NAMALWA (cell line): ENCODE measurements at places on chromosomes 3 and 15.

DNA sequence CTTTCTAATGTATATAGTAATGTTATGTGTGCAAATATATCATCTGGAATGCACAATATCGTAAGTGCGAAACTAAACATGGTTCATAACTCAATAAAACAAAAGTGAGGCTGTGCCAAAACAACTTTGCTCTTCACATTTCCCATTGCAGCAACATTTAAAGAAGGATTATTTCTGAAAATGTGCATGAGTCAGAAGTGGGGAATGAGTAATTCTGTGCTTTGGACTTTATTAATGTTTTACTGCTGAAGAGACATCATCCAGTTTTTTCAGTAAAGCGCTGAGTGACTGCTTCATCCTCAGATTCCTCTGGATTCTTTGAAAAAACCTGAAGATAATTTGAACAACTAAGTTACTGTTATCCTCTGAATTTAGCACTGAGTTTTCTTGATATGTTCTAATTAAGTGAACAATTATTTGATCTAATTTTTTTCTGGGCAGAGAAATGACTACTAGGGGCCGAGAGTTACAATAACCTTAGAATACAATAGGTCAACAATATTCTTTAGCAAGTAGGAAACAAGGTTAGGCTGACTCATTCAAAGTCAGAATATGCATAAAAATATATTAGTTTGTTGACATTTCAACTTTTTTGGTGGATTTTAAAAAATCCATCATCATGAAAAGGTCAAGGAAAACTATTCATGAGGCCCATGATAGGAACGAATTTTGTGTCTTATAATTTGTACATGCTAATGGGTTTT lies 20.0 kb upstream of the PLCL2 start:
- no peak for DNase-seq

GRCh38 chr3:156206157-156206556 lies 85.8 kb downstream of the KCNAB1 start:
- DNase-seq, result no peak

GRCh38 chr15:88983861-88984429 lies 70.8 kb upstream of the MFGE8 start:
- DNase-seq, result no peak

DNA sequence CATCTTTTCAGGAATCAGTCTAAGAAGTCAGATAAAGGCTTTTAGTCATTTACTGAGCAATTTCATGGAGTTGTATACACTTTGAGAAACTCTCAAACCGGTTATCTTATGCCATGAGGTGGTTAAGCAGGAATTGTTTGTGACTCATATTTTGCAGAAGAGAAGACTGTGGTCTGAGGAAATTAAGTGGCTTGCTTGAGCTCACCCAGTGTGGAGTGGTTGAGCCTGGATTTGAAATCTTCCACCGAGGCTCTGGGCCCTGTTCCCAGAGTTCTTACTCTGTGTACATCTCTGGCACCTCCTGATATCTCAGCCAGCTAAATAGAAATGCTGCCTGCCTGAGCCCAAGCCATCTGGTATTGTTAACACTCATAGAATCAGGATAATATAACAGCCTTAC lies 37.8 kb upstream of the BCL6 start:
- DNase-seq, result no peak

GRCh38 chr3:104596054-104596453 lies 770.7 kb upstream of the ALCAM start:
- no peak for DNase-seq

- peak; percentile 11 for DNase-seq
These were observed 302.8 kb downstream of the FHIT start for GRCh38 chr3:60948488-60948887.

DNA sequence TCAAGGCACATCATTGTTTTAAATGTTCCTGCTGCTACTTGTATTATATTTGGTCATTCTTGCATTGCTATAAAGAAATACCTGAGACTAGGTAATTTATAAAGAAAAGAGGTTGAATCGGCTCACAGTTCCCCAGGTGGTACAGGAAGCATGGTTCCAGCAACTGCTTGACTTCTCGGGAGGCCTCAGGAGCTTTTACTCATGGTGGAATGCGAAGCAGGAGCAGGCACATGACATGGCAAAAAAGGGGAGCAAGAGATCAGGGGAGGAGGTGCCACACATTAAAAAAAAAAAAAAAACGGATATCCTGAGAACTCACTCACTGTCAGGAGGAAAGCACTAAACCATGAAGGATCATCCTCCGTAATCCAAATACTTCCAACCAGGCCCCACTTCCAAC lies 286.9 kb upstream of the PLSCR5 start:
- no peak for DNase-seq

- DNase-seq, result no peak
These were observed 33.6 kb downstream of the HEG1 start for GRCh38 chr3:125022206-125022605.

DNA sequence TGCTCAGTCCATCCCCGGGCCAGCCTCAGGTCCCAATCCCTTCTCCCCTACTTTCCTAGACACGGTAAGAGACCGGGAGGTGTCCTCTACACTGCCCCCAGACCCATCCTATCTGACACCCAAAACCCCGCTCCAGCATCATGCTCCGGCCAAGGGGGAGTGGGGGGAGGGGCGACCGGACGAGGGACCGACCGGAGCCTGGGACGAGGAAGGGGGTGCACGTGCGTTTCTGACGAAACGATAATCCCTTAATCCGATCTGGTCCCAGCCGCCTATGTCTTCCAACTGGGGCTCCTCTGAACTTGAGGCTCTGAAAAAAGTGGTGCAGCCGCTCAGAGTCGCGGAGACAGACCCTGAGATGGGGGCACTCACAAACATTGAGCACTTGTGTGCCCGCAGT lies 494 bp downstream of the CPLX3 start:
- DNase-seq, result no peak

DNA sequence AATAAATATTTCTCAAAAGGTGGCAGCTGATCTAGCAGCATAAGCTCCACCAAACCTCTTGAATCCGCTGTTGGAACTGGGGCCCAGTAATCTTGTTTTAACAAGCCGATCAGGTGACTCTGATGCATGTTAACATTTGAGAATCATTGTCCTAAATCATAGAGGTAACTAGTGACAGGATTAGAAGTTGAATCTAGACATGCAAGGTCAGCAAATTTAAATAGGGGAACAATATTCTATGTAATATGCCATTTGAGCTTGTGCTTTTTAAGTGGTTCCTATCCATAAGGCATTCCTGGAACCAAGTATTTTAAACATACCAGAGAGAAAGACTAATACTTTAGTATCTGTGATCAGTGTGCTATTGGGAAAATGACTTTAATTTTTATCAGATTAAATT lies 412.8 kb downstream of the PYDC2 start:
- DNase-seq, result no peak

- no peak for DNase-seq
These were observed 17.1 kb upstream of the XIRP1 start for GRCh38 chr3:39209329-39209970.

- DNase-seq, result no peak
These were observed 58.1 kb downstream of the RSRC1 start for GRCh38 chr3:158167737-158168557.

DNA sequence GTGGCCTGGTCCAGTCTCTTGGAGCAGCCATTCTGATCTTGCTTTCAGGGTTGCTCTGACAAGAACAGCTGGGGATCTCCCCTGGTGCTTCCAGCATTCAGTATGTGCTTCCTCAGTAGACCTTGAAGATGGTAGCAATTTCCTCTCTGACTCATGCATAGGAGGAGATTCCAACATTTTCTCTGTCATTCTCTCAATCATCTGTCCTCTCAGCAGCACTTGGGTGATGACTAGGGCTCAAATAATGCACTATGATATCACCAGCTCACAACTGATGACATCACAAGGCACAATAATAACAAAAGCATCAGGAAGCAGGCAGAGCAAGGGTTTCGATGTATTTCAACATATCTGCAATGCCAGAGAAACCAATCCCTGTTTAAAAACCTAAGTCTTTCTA lies 52.7 kb downstream of the NFKBIZ start:
- DNase-seq, result no peak

GRCh38 chr3:110821586-110821985 lies 250.0 kb upstream of the NECTIN3 start:
- DNase-seq, result no peak

DNA sequence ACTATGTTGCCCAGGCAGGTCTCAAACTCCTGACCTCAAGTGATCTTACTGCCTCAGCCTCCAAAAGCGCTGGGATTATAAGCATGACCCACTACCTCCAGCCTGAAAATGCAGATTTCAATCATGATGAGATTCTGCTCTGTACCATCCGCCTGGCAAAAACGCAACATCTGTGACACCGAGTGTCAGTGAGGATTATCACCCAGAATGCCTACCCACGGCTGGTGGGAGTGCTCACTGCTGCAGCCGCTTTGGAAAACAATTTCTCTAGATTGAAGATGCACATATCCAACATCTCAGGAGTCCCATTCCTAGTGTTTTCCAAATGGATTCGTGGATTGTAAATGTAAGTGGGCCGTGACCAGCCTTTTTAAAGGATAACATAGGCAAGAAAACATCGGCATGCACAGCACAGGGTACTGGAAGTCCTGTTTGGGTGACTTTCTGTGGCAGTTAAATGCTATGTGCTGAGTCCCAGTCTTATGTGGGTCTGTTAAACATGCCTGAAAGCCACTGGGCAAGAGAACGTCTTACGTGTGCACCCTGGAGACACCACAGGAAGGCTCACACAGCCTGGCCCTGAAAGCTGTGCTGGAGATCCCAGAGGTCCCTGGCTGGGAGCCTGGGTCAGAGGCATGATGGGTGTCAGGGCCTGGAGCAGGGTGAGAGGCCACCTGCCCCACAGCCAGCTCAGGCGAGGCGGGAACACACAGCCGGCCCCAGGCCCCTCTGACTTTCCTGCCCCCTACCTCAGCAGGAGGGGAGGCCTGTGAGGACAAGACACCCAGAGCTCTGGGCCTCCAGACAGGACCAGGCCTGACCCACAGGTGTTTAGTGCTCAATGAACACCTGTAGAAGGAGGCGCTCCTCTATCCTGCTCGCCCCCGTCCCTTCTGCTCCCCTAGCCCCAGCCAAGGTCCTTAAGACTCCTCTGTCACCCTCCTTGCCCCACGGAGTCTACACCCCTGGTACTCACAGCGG lies 918 bp downstream of the PRSS50 start:
- no peak for DNase-seq

GRCh38 chr3:36918050-36918449 lies 26.8 kb downstream of the TRANK1 start:
- peak; percentile 64 for DNase-seq

DNA sequence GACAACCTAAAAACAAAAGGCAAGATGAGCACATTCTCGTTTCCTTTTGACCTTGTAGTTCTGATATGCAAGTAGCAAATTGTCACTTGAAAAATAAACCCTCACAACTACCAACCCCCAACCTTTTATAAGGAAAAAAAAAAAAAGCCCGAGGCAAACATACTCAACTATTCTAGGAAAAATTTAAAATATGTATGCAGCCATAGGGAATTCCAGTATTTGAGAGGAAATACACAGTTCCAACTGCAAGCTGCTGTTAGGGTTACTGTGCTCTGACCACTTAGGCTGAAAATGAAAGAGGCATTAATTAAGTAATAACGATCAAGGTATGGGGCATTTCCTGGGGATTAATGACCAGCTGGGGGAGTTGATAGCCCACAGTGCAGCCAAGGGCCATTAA lies 281.9 kb upstream of the DPH6 start:
- no peak for DNase-seq

DNA sequence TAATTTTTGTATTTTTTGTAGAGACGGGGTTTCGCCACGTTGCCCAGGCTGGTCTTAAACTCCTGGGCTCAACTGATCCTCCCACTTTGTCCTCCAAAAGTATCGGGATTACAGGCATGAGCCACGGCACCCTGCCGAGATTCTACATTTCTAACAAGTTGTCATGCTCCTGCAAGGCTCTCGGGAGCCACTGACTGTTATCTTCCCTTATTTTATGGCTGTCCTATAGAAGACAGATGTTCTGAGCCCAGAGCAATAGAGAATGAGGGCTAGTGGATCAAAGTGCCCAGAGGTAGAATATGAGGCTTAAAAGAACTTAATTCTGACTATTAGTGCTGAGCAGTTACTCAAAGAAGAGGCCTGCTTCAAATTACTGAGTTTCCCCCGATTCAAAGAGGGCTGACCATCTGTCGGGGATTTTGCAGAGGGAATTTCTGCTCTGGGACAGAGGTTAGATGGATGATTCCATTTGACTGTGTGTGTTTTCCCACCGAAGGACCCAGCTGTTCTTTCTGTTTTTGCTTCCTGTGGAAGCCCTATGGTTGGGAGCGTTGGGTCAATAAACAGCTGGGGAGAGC lies 39.5 kb downstream of the ITPR1 start:
- no peak for DNase-seq

- DNase-seq, result peak; percentile 85
These were observed 31.5 kb upstream of the LDHAL6B start for GRCh38 chr15:59174835-59175831.

DNA sequence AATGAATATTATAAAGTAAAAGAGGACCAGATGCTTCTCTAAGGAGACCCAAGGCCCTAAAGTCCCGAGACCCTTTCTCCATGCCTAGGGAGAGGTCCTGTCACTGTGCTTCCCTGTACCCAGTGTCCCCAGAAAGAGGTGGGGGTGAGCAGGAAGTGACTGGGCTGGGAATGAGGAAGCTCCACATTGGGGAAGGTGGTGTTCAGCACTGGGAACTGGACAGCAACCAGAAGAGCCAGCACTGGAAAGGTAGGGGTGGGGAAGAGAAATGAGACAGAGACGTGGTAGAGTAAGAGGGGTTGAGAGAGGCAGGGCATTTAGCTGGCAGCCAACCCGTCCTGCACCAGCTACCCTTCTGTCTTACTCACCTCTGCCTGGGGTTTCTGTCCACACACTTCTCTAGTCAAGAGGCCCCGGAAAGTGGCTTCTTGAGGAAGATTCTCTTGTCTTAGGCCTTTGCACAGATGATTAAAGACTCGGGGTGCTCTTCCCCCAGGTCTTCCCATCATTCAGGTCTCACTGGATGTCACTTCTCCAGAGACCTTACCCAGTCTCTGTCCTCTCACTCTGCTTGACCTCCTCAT lies 12.2 kb downstream of the RRP9 start:
- no peak for DNase-seq

DNA sequence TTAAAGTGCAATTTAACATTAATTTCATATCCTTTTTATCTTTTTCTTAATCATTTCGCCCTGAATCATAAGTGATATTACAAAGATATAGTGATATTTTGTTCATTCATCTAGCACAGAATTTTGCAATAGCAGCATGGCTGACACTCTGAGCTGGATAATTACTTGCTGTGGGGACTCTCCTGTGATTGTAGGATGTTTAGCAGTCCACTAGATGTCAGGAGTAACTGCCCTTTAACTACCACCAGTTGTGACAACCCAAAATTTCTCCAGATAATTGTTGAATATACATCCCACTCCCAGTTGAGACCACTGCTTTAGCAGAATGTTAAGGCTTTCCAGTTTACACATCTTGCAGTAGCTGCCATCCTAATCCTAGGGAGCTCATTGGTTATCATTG lies 196.8 kb upstream of the MBNL1 start:
- DNase-seq, result peak; percentile 71
